Mammary microvascular endothelial cell (primary cell): ENCODE measurements at places on chromosomes 4 and X. TPM values are rescaled to one million over a fixed set of nuclear protein-coding genes. Genes with fewer than 3 reads are reported as not detected.

Gene TECRL
- total RNA-seq: not detected in 2 replicates

Gene CWH43
- not detected in 2 replicates for total RNA-seq

Gene MAGEA1
- total RNA-seq: not detected in 2 replicates

Gene CLDN34
- total RNA-seq: 1.3 TPM in 1 of 2 replicates, not detected in the other

Gene EDA2R
- 1.9 and 2.4 TPM in 2 replicates for total RNA-seq

Gene RNF212
- total RNA-seq: 0.20 TPM in 1 of 2 replicates, not detected in the other

Gene GPM6B
- total RNA-seq: 0.25 and 0.47 TPM in 2 replicates

Gene USP26
- not detected in 2 replicates for total RNA-seq

Gene SYN1
- 0.05 and 0.07 TPM in 2 replicates for total RNA-seq

Gene LRP2BP
- 0.15 and 1.1 TPM in 2 replicates for total RNA-seq

Gene HHIP
- total RNA-seq: 52.4 and 79.0 TPM in 2 replicates

Gene HPRT1
- 18.0 and 20.7 TPM in 2 replicates for total RNA-seq

Gene PPEF1
- not detected in 2 replicates for total RNA-seq

Gene LANCL3
- 0.84 and 3.5 TPM in 2 replicates for total RNA-seq

Gene COL4A5
- total RNA-seq: 8.1 and 18.1 TPM in 2 replicates

Gene ADH7
- not detected in 2 replicates for total RNA-seq

Gene FGFRL1
- 12.3 and 13.1 TPM in 2 replicates for total RNA-seq

Gene MAGEA9B
- total RNA-seq: not detected in 2 replicates

Gene KDR
- total RNA-seq: 180 and 183 TPM in 2 replicates

Gene CC2D2A
- 4.2 and 8.5 TPM in 2 replicates for total RNA-seq

Gene TMEM150C
- total RNA-seq: 4.7 and 8.2 TPM in 2 replicates

Gene ATP8A1
- 3.1 and 4.0 TPM in 2 replicates for total RNA-seq

Gene RADX
- total RNA-seq: 0.20 and 0.33 TPM in 2 replicates

Gene EXOC1L
- total RNA-seq: not detected in 2 replicates

Gene AADAT
- 1.1 and 3.7 TPM in 2 replicates for total RNA-seq

Gene SPOCK3
- total RNA-seq: not detected in 2 replicates

Gene CEP44
- total RNA-seq: 8.2 and 9.5 TPM in 2 replicates

Gene F8A3
- total RNA-seq: 5.9 and 6.1 TPM in 2 replicates

Gene FHIP1A
- 0.40 and 1.4 TPM in 2 replicates for total RNA-seq

Gene FGF5
- total RNA-seq: 0.20 and 0.59 TPM in 2 replicates

Gene ANK2
- 1.9 and 3.1 TPM in 2 replicates for total RNA-seq

Gene ATP10D
- total RNA-seq: 12.2 and 15.4 TPM in 2 replicates

Gene SYP
- total RNA-seq: 0.10 and 0.27 TPM in 2 replicates

Gene TMSB15A
- total RNA-seq: 7.7 and 8.9 TPM in 2 replicates

Gene NDST3
- under 0.01 and 0.54 TPM in 2 replicates for total RNA-seq

Gene VCX3B
- total RNA-seq: not detected in 2 replicates

Gene YIPF6
- 12.5 and 12.9 TPM in 2 replicates for total RNA-seq

Gene RAB39B
- 0.05 TPM in 1 of 2 replicates, not detected in the other for total RNA-seq
